Activated CD4-positive, alpha-beta T cell treated with anti-CD3 and anti-CD28 coated beads, Interleukin-2, Interleukin-4, amounts not matched to agents 100 ng/mL and 50 ng/mL, durations not matched to agents 16 hours and 8 hours (primary cell): ENCODE measurements at places on chromosomes 7 and 10.
A peak's percentile ranks its signal among the peaks of the same experiment; 100 is the strongest.

- no peak for DNase-seq
Observed at GRCh38 chr7:98107313-98107721, 655 bp downstream of the LMTK2 start.

DNA sequence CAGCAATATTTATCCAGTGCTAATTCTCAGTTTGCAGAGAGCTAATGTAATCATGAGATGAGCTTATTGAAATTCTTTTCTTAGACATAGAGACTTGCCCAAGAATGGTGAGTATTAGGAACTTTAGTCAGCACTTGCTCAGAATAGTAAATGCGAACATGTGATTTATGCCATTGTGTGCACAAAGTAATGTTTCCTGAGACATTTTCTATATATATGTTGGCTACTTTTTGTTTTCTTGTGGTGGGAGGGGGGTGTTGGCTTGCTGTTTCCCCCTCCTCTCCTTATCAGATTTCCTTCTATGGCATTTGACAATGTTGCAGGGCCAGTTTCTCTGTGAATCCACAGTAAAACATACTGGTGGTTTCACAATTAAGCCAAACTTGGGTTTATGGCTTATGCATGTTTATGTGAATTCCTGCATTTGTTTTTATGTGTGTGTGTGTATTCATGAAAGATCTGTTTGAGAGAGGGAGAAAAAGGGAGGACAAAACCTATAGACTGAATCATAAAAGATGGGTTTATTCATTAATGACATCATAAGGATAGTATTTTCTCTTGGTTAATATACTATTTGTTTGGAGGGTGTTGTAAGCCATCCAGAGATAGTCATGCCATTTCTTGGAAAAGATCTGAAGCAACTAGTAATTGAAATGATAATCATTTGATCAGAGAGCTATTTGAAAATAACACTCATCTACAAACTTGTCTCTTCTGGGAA is 36.3 kb downstream of the ARID5B start:
- peak; percentile 72 for DNase-seq

- no peak for DNase-seq
Observed at GRCh38 chr10:127117125-127117524, 79.3 kb downstream of the INSYN2A start.

DNA sequence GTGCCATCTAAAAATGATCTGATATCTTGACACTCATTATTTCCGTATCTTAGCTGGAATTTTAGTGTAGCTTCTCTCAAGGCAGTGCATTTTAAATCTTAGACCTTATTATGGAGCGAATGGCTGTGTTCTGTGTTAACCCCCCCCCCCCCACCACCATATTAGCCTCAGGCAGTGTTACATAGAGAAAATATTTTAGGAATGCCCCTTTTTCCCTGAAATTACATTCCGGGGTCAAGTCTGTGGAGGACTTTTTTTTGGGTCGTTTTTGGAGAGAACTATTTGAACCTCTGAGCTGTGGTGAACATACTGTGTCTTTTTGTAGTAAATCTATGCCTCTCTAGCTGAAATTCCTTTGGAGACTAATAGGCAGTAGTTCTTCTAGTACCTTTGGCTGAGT is 3.1 kb downstream of the CCDC126 start:
- DNase-seq, result no peak

DNA sequence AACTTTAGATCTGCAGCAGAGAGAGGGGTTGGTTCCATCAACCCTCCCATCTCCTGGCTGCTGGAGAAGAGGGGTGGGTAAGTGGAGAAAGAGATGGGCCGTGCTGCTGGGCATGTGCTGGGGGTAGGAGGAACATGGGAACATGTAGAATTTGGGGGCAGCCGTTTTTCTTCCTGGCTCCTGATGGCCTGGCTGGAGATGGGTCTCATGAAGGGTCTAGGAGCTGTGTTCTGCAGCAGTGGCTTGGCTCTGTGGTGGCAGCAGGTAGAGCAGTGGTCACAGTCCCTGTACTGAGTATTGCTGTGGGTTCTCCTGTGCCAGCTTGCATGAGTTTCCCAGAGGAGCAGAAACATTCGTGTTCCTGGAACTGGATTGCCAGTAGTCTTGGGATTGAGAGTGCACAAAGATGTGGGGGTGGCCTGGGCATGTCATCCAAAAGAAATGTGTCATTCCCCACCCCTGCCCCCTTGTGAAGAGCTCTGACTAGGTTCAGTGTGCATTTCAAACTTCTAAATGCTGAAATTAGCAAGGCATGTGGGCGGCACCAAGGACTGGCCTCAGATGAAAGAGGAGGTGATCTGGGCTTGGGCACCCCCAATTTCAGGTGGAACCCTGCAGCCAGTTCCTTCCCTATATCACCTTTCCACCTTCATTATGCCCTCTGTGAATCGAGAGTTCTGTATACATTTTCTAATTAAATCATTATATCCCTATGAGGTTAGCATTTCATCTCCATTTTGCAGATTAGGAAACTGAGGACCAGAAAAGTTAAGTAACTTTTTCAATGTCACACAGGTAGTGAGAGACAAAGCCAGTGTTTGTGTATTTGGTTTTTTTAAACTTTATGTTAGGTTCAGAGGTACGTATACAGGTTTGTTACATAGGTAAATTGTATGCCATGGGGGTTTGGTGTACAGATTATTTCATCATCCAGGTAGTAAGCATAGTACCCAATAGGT is 2.1 kb downstream of the CHST3 start:
- no peak for DNase-seq

GRCh38 chr10:130761788-130762301 is 549.7 kb downstream of the TCERG1L start:
- DNase-seq, result no peak

DNA sequence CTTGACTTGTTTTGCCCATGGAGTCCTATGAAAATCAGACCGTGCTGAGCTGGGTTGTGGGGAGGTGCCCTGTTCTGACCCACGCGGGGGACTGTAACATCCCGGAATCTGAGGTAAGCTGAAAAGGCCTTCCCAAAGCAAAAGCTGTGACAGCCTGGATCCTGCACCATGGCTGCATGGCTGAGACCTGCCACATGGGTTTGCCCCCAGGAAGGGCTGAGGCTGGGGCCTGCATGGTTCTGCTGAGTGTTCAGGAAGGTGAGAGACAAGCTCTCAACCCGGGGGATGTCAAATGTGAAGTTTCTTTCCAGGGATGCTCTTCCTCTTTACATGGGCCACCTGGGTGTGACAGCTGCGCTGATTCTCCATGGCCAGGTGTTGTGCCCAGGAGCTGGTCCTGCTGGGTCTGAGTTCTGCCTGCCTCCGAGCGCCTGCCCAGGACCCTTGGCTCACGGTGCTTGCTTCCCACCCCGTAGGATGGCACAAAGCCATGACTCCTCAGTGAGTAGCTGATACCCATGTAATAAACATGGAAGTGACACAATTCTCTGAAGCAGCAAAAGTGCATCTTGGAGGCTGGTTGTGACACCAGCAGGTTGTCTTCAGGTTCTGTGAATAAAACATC is 58.3 kb downstream of the VIPR2 start:
- no peak for DNase-seq
